Cortex of kidney (tissue), 1 donor: ENCODE measurements at places on chromosomes 6 and 20.

DNA sequence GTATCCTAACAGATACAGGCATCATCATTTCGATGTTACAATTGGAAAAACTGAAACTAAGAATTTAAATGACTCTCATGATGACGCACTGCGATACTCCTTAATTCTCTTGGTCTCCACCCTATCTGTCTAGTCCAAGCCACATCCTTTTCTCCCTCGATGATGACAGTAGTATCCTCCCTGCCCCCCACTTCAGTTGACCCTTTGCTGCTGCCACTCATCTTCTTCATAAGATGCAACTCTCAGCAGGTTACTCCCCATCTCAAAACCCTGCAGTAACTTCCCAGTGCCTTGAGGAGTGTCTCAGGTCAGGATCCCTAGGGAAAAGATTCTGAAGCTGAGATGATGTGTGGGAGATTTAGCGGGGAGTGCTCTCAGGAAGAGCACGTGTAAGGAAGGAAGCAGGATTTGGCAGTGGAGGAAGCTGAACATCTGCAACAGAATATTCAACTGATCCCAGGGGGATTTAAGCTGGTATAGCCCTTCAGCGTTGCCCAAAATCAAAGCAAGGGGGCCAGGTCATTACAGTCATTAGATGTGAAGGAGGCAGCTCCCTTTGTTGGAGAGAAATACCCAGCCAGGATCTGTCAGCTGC, 16.1 kb downstream of the JPH2 start:
- DNase-seq = no peak

- no peak for DNase-seq
Measured at GRCh38 chr20:10673176-10673841, 490 bp downstream of the JAG1 start.

DNA sequence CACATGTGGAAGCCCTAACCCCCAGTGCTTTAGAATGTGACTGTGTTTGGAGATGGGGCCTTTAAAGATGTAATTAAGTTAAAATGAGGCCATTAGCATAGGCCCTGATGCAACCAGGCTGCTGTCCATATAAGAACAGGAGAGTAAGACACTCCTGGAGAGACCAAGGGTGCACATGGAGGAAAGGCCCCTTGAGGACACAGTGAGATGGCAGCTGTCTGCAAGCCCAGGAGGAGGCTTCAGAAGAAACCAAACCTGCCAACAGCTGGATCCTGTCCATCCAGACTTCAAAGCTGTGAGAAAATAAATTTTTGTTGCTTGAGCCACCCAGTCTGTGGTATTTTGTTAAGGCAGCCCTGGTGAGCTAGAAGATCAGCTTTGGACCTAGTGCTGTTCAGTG, 16.8 kb upstream of the SNRPB2 start:
- DNase-seq = no peak

GRCh38 chr6:54609981-54610380, 236.6 kb upstream of the FAM83B start:
- no peak for DNase-seq

- no peak for DNase-seq
Measured at GRCh38 chr6:53699462-53699861, 33.9 kb upstream of the KLHL31 start.

- DNase-seq = no peak
Measured at GRCh38 chr6:30842754-30843610, 41.3 kb upstream of the DDR1 start.

DNA sequence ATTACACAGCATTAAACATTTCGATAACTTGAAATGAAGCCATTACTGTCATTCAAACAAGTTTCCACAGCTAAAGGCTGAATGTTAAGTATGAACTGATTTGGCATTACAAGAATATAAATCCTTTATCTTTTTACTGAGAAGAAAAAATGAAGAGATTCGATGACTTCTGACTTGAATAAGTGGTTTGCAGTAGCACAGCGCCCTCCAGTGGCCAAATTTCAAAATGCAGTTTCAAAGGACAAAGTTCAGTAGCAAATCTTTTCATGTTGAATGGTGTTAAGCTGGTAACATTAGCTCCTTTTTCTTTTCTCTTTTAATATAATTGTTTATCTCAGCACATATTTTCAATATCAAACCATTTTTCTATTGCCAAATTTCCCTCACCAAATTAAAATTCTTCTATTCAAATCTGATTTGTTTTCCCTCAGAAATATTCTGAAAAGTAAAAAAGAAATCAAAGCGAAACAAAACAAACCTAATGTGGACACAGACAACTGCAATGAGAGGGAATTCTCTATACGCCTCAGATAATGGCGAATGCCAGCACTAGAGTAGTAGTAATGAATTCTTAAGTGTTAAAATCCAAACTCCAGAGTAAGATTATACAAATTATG, 145.7 kb downstream of the BTBD9 start:
- no peak for DNase-seq

DNA sequence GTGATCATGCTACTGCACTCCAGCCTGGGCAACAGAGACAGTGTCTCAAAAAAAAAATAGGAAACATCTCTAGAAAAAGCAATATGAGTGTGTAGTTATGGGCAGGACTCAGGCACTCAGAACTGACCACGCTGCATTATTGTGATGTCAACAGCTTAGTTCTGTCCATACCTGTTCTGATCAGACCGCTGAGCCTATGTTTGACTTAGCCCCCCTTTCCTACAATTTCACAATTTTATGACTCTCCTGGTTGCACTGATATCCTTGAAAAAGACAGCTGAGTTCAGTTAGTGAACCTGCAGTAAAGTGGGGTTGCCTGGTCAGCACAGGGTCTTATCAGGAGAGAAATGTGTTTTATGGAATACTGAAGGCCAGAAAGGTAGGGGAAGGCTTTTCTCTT, 37.8 kb upstream of the PRDM1 start:
- no peak for DNase-seq

DNA sequence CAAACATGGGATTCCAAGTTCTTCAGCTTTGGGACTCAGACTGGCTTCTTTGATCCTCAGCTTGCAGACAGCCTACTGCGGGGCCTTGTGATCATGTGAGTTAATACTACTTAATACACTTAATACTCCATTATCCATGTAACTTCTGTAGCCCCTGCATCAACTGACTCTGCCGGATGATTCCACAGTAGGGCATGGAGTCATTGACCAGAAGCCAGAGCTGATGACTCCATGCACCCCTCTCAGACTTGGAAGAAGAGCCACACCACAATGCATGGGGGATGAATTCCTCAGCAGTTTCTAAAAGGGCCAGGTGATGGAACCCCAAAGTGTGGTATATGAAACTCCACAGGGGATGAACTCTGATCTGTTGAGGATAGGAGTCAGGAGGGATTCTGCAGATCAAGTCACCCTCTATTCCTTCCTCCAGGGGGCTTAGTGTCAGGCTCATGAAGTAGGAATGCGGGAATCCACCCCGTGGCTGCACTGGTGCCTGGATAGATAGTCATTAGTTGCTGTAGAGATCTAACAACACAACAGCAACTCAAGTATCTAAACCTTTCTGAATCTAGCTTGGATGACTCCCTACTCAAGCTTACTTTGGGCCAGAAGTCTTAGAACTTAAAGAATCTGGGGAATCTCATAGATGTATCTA, 70.2 kb downstream of the GPR6 start:
- DNase-seq = no peak

DNA sequence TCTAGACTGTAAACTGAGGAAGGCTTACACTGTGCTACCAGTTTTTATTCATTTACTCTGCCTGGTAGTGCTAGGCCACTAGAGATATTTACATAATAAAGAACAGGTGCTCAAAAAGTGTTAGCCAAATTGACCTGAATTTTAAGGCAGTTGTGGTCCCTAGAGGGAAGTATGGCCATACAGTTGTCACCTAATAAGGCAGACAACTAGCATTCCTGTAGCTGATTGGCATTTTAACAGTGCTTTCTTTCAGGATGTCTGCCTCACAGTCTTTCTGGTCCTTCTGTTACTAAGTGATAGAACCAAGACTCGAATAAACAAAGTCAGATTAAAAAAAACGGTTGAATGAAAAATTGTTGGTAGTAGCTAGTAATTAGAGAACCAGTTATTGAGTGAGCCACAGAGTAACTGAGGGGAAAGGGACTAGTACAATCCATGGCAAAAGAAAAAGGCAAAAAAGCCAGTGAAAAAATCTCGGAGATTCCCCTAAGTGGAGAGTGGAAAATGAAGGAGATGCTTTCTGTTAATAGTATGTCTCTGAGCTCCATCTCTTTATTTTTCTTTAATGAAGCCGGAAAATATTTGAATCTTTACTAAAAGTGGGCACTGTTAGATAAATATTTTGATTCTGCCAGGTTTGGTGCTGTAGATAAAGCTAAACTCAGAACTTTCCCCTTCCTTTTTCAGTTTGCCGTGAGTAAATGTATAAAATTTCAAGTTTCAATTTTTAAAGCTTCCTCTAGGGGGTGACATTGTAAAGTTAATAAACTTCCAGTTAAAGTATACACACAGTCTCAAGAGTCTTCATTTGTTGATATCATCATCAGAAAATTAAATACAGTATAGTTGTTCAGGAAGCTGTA, 9.1 kb downstream of the VTA1 start:
- DNase-seq = no peak

DNA sequence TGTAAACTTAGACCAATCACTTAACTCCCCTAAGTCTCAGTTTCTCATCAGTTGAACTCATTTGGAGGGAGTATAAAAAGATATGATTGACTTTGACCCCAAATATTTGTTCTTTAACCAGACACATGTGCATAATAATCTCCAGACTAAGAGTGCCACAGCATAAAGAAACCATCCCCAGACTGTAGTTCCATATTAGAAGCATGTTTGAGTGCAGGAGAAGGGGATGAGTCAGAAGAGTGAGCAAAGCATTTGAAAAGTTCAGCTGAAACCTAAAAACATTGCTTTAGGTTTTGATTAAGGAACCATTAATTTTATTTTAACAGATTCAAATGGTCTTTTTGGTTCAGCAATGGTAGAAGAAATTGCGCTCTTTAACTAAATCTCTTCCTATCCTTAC, 654.8 kb downstream of the UTRN start:
- DNase-seq = no peak

DNA sequence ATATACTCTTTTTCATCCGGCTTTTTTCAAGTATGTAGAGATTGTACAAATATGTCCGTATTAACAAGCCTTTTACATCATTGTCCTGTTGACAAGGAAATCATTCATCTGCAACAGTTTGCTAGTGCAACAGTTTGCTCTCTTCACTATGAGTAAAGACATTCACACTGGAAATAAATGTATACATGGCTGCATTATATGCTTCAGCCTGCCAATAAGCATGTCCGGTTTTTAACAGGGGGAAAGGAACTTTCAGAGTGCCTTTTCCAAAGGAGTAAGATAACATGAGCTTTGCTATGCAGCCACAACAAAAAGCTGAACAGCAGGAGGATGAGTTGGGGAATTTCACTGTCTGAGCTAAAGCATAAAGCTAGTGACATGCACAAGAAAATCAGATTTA, 99.4 kb upstream of the ADTRP start:
- no peak for DNase-seq

GRCh38 chr6:157849288-157850017, 26.4 kb downstream of the SNX9 start:
- no peak for DNase-seq

DNA sequence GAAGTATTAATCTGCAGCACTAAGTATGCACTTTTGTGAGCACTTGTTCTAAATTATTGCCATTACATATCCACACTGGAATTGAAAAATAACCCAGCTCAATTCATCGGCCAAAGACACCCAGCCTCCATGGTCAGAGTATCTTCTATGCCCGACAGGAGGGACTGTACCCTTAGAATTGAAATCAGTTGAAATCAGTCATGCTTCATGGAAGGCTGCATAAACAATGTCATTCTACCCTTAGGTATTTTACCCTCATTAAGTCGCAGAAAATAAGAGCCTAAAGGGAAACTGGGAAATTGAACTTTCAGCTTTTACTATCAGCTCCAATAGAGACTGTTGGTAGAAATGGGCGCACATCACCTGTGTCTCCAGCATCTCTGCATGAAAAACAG, 2.9 kb upstream of the RAMACL start:
- DNase-seq = no peak

DNA sequence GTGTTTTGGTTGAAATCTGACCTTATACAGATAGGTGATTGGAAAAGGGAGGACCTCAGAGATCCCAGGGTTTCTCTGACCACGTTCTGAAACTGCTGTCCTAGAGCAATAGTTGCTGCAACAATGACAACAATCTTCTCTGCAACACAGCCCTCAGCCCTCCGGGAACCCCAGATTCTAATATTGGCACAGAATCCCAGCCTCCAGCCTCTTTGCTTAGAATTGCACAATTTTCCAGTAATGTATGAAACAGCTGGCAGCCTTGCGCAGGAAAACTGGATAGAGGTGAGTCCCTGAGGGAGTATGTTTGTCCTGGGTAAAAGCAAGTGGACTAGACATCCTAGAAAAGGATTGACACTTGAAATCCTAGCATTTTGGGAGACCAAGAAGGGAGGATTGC, 30.4 kb upstream of the PNRC1 start:
- no peak for DNase-seq

GRCh38 chr20:58309591-58310290, at the start of gene RAB22A:
RAB22A (plus strand) TSS chr20:58309715; CDS start chr20:58309977, 262 bp downstream.
- DNase-seq = no peak

- no peak for DNase-seq
Measured at GRCh38 chr6:24822696-24823095, 24.0 kb upstream of the ARMH2 start.

DNA sequence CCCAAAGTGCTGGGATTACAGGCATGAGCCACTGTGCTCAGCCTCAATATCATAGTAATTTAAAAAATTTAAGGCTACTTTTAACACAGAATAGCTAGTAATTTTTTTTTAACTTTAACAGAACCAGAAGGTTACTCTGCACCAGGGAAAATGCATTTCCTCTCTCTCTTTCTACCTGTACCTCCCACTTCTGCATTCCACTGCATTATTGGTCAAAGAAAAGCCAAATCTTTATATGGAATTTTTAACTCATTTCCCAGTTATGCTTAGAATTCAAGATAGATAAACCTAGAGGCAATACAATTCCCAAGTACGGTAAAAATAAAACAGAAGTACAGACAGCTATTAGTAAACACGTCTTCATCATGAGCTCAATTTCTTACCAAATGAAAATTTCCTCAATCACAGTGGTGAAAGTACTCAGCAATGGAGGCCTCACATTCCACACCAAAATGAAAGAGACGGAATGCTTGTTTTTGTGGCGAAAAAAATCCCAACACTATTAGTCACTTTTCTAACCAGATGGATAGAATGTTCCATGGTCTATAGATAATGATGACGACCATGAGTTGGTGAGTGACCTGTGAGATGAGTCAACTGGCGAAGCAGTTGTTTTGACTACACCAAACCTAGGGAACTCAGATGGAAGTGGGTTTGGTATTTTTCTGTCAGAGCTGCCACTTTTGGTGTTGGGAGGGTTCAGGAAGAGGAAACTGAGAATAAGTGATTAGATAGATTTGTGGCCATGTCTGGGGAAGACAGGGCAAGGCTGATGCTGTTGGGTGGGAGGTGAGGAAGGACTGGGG, 104.7 kb upstream of the SGK1 start:
- DNase-seq = no peak

DNA sequence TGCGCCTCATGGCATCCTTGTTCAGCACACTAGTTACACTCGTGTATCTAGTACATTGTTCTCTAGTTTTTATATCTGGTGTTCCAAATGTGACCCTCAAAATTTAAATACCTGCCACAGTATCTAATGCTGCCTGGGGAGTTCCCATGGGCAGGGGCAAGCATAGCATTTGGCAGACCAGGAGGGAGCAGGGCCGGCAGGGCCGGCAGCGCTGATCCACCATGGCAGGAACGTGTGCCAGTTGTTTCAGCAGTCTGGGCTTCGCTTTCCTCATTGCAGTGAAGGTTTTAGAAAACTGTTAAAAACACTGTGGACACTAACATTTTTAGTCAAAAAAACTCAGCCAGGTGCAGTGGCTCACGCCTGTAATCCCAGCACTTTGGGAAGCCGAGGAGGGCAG, 19.2 kb downstream of the NANP start:
- no peak for DNase-seq
